ENCODE measurements at places on chromosomes 13 and 19.
A peak's percentile ranks its signal among the peaks of the same experiment; 100 is the strongest.

- DNase-seq: no peak
Observed at GRCh38 chr13:28136916-28137315, 1.4 kb upstream of the PAN3 start.

DNA sequence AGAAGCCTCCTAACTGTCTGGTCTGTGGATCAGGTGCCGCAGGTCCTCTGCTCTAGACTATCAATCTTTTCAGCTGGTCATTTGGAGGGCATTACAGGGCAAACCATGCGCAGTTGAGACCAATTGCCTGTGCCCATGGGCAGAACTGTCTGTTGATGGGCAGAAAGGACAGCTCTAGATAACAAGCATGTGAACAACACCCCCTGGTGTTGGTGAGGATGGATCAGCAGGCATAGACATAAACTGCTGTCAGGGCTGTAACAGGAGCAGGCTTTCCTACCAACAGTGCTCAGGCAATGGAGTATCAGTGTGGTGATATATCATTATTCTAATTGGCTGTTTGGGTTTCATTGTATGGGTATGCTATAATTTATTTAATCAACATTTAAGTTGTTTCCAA lies 104.7 kb upstream of the KL start:
- DNase-seq: peak; percentile 3

GRCh38 chr13:75327135-75327510 lies 154.8 kb downstream of the TBC1D4 start:
- no peak for DNase-seq

DNA sequence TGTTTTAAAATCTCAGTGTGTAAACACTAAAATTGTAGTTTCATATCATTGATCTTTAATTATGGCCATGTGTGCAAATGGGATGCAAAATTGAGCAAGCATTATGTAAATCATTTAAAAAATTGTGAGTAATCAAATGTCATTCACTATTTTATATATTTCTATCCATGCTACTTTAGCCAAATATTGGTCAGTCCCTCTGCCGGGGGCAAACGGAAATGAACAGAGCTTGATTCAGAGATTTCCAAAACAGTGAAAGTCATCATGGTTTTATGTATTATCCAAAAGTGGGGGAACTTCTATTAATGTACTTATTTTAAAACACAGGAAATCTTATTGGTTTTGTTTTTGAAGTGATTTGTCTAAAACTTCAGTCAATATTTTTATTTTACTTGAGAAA lies 219.1 kb downstream of the IRS2 start:
- no peak for DNase-seq

- DNase-seq: no peak
Observed at GRCh38 chr19:40216013-40216776, 2.0 kb downstream of the TTC9B start.

DNA sequence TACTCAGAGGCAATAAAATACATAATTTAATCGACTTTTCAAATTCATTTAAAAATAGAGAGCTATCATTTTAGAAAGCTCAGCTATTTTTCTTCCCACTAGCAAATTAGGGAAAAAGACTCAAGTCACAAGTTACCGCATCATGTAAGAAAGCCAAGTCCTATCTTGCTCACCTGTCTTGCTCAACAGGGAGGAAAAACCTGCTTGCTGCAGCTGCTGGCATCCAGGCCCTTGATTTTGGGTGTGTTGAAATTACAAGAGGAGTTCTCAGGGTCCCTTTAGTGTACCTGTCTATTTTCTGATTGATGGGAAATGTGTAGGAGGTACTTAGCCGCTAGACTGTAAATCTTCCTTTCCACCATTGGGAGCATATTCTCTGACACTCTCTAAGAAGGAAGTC lies 22.2 kb downstream of the SLC10A2 start:
- DNase-seq: no peak

DNA sequence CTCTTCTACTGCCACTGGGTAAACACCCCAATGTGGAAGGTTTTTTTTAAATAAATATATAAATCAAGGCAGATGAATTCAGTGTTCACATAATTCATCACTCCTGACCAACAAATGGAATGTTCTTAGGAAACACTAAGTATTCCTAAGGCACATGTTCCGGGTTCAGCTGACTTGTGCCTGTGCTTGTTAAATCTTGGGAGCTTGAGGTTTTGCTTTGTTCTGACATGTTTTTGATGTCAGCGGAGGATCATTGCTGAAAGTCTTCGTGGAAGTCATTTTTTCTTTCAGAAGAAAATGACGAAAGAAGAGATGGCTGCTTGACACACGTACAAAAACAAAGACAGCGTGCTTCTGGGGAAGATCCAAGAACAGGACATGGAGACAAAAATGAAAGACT lies 185.8 kb downstream of the MZT1 start:
- DNase-seq: no peak

DNA sequence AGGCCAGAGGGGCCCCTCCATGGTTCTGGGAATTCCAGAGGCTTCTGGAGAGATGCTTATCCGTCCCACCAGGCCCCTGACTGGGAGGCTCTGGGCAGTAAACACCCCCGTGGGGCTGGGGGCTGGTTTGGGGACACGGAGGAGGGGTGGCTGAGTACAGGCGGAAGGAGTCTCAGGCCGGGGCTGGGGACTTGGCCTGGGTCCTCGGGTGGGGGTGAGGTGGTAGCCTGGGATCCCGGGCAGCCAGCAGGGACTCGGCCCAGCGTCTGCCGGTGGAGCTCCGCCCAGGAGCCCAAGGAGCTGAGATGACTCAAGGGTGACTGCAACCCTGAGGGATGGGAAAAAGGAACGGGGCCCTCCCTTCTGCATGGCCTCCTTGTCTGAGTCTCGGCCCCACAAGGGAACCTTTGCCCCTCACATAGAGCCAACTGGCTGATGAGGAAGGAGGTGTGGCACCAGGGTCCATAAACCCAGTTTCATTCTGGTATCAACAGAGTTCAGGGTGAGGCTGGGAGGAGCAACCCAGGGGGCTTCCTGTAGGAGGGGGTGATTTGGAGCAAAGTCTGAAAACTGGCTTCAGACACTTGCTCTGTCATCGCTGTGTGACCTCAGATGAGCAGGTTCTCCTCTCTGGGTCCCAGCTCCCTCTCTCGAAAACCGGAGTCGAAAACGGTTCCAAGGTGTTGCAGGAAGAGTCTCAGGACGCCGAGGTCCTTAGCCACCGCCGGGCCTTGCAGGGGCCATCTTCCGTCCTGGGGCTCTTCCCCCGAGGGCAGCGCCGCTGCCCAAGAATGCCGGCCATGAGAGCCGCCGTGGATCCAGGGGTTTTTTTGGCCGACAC lies 809 bp downstream of the MISP start:
- DNase-seq: no peak

GRCh38 chr19:7559102-7559501 lies 23.6 kb downstream of the PNPLA6 start:
- DNase-seq: no peak
